ENCODE measurements at places on chromosomes 1 and 21. TPM values are rescaled to one million over a fixed set of nuclear protein-coding genes. Genes with fewer than 3 reads are reported as not detected.

The CYP4A22 gene
- total RNA-seq = not detected

The PDC gene
- not detected for total RNA-seq

The ARHGEF10L gene
- total RNA-seq = 14.2 TPM

The TRIM67 gene
- 1.1 TPM for total RNA-seq

The BMP8B gene
- not detected for total RNA-seq

The SPATA46 gene
- not detected for total RNA-seq

The CELA3A gene
- not detected for total RNA-seq

The FCGR2B gene
- not detected for total RNA-seq

The SLC5A9 gene
- not detected for total RNA-seq

The S100A9 gene
- 1.8 TPM for total RNA-seq

The CAMK2N1 gene
- total RNA-seq = 17.5 TPM

The LCE3D gene
- total RNA-seq = not detected

The SIM2 gene
- total RNA-seq = 9.2 TPM

The TRAF5 gene
- total RNA-seq = 18.8 TPM

The UMODL1 gene
- 0.10 TPM for total RNA-seq

The AGMAT gene
- total RNA-seq = 0.53 TPM

The ACTN2 gene
- total RNA-seq = 0.99 TPM

The GBP6 gene
- total RNA-seq = not detected

The SH3BGR gene
- 8.1 TPM for total RNA-seq

The VSIG8 gene
- not detected for total RNA-seq

Data from astrocyte (in vitro differentiated cells and primary cell).